GM19239 (cell line): ENCODE measurements at places on chromosomes 5 and 9.

DNA sequence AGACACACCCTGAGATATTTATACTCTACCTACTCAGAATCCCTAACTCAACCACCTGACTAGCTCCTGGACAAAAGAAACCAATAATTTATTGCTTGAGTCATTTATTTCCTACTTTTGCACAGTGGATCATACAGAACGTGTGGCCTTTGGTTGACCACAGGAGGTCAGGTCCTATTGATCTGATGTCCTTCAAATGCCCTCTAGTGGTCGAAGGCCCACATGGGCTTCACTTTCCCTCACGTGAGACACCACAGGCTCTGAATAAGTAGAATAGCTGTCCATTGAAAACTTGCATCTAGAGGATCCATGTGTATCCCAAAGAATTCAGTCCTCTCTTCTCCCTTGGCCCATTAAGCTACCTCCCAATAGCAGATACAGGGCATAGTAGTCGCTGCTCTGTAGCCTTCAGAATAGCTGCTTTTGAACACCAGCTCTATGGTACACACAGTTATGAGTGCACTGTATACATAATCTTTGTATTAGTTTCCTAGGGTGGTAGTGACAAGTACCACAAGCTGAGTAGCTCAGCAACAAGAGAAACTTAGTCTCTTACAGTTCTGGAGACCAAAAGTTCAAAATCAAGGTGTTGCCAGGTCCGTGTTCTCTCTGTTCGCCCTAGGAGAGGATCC lies 177.6 kb upstream of the SMARCA2 start:
- DNase-seq = peak; percentile 22

- no peak for DNase-seq
These were observed 5.5 kb downstream of the TSTD2 start for GRCh38 chr9:97627624-97628023.

DNA sequence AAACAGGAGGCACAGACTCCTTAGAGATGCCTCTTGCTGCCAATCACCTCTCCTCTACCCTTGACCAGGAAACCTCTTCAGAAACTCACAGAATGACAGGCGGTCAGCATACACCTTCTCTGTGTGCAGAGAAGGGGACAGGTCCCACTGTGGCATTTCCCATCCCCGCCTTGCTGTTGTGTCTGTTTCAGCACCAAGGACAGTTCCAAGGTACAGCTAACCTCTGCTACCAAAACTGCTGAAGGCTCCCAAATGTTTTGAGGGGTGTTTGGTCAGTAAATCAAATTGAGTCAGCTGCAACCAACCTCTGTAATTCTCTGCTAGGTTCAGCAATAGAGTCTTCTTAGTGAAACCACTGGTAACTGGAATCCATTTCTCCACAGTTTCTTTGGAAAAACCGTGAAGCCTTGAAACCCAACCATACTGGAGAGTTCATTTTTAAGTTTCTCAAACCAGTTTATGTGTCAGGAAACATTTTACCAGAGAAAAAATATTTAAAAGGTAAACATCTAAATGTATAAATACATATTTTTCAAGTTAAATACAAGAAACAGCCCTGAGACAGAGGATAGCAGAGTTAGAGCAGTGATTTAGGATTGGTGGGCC lies 122.0 kb downstream of the DRD1 start:
- DNase-seq = no peak

DNA sequence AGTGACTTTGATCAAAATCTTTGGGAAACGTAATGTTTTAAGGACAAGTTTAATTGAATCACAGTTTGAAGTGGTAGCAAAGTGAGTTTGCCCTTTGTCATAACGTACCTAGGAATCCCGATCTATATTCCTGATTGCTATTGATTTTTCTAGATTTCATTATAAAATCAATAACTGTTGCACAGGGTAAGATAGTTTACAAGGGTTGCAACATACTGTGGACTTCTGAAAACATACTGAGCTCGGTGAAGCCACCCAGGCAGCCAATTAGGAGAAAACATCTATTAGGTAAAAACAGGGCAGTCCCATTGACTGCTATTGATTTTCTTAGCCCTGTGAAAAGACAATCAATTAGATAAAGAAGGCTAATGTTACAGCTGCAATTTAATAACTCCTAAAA lies 659.9 kb downstream of the ISL1 start:
- no peak for DNase-seq

- no peak for DNase-seq
These were observed 45.8 kb upstream of the SEMA4D start for GRCh38 chr9:89543621-89544278.

DNA sequence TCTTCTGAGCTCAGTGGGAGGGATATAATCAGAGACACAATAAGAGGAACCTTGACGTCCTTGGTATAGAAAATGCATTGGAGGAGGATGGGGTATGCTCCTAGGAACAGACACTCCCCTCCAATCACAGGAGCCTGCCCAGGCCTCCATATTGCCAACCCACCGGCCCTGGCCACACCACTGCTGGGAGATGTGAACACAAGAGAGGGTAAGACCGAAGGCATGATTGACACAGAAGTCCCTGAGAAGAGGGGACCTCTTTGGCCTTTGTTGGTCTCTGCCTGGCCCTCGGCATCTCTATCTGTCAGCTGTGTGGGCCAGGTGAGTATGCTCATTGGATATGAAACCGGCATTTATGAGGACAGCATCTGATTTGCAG lies 62.0 kb downstream of the CRB2 start:
- DNase-seq = no peak
